ENCODE measurements at places on chromosomes 3 and 15. TPM values are rescaled to one million over a fixed set of nuclear protein-coding genes. Genes with fewer than 3 reads are reported as not detected.
A peak's percentile ranks its signal among the peaks of the same experiment; 100 is the strongest.

- H3K4me3 ChIP-seq = no peak overlapping the region
- no peak overlapping the region for H3K27ac ChIP-seq
- no peaks in the 10 kb centered on the region for H3K27me3 ChIP-seq
These were observed 52.9 kb upstream of the WNT7A start for GRCh38 chr3:13932578-13933295.

- H3K27me3 ChIP-seq = no peaks in the 10 kb centered on the region
- DNase-seq = no peak
- no peaks in the 10 kb centered on the region for H3K4me1 ChIP-seq
- H3K4me3 ChIP-seq = no peak overlapping the region
- no peak overlapping the region for H3K27ac ChIP-seq
These were observed 16.0 kb upstream of the ZBBX start for GRCh38 chr3:167396075-167396474.

AGTR1 gene
- total RNA-seq = 11.2 TPM

DNA sequence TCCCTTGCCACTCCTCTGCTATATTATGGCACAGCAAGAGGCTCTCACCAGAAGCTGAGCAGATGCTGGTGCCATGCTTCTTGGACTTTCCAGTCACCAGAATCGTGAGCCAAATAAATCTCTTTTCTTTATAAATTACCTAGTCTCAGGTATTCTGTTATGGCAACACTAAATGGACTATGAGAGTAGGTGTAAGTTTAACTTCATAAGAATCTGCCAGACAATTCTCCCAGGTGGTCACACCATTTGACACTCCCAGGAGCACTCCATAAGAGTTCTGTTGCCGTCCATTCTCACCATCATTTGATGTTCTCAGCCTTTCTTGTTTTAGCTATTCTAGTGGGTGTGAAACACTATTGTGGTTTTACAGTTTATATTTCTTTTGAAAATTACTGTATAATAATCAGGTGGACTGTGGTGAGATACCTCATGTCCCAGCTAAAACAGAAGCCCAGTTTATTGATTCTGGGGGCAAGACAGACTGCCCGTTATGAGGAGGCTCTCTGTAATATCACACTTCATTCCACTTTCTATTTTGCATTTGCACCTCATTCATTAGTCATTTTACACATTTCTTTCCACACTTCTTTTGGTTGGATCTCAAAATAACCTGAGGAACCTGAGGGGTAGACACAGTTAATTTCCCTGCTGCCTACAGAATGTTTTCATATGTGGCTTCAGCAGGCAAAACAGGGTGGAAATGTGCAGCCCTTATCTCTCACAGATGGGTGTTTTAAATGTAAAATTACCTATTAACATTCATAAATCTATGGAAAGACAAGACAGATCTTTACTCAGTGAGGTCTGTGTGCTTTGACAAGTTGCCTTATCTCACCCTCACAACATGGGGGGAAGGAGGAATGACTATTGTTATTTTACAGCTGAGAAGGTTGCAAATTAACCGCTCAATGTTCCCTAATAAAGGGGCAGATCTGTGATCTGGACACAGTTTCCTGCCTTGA lies 42.1 kb downstream of the CDCP1 start:
- H3K27me3 ChIP-seq = no peaks in the 10 kb centered on the region
- no peak overlapping the region for H3K27ac ChIP-seq
- no peak for DNase-seq

GRCh38 chr3:104279617-104280016 lies 1087.1 kb upstream of the ALCAM start:
- H3K27me3 ChIP-seq = no peaks in the 10 kb centered on the region
- no peaks in the 10 kb centered on the region for H3K36me3 ChIP-seq
- no peak overlapping the region for H3K27ac ChIP-seq
- no peak for DNase-seq

DNA sequence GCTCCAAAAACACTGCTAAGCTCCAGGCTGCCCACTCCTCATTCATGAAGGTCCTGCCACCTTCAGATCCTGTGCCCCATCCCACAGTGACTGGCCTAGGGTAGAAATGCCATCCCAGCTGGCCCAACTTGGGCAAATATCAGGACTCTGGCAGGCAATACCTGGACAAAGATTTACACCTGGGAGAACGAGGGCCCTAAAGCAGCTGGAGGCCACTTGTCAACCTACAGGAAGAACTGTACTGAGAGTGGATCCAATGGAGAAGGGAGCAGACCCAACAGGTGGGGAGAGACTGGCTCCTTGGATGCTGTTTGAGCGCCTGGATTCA lies 57.1 kb upstream of the GATA2 start:
- no peaks in the 10 kb centered on the region for H3K4me1 ChIP-seq
- no peak overlapping the region for H3K4me3 ChIP-seq
- no peak overlapping the region for H3K27ac ChIP-seq
- no peaks in the 10 kb centered on the region for H3K27me3 ChIP-seq
- H3K36me3 ChIP-seq = no peaks in the 10 kb centered on the region

DNA sequence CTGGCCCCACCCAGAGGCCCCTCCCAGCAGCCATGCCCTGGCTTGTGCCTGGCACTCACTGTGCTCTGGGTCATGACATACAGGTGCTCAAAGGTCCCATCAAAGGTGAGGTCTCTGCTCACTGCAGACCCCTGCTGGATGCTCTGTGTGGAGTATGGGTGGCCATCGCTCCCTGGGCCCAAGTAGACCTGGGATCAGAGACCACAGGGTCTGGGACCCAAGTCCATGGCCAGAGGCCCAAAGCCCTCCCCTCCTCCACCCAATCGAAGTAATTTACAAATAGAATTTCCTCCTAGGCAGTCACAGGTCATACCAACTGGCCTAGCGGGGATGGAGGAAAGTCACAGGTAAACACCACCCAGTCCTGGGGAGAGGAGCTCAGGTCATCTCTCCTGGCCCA lies 7.6 kb downstream of the PLXNB1 start:
- H3K4me3 ChIP-seq = no peak overlapping the region
- H3K27me3 ChIP-seq = no peaks in the 10 kb centered on the region
- H3K4me1 ChIP-seq = peaks cover 48% of the 10 kb centered on the region

DNA sequence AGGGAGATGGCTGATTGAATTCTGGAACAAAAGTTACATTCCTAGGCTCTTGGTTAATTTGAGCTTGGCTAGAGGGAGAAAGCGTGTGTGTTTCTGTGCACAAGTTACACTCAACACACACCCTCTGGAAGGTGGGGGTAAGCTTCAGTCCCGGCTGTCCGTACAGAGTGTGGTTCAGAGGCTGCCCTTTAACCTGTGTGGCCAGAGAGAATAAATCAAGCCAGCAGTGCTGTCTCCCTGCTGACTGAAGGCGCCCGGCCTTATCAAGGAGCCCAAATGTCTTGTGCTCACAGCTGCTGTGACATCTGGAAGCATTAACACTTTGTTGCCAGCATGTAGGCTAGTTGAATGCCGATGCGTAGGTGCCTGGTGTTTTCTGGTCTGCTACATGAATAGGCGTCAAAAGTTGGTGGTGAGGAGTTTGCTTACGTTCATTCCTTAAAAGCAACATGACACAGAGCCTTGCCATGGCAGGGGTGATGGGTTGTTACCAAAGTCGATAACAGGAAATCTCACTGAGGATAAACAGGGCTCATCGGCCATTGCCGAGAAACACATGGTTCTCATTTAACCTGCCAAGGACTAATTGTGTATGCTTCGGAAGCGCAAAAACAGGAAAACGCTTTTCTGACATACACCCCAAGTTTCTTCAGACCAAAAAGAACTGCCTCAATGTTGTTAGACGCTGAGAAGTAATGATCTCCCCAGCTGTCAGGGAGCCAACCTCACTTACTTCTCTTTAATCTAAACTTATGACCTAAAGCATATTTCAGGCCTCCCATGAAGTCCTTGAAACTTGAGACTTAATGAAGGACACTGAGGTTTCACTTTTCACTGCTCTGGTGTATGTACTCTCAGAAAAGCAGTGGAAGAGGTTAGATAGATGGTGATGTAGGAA lies 95.8 kb upstream of the CTDSPL start:
- no peaks in the 10 kb centered on the region for H3K27me3 ChIP-seq
- H3K36me3 ChIP-seq = no peaks in the 10 kb centered on the region
- H3K27ac ChIP-seq = peak overlapping the region; percentile 11

GRCh38 chr3:108312656-108313055 lies 16.3 kb downstream of the HHLA2 start:
- no peaks in the 10 kb centered on the region for H3K36me3 ChIP-seq

P2RY12 gene
- total RNA-seq = 0.78 TPM

SUSD5 gene
- 1.8 TPM for total RNA-seq

GRCh38 chr15:63893866-63894661 lies 60.3 kb upstream of the HERC1 start:
- no peak overlapping the region for H3K27ac ChIP-seq
- H3K36me3 ChIP-seq = no peaks in the 10 kb centered on the region
- H3K27me3 ChIP-seq = no peaks in the 10 kb centered on the region
- no peak overlapping the region for H3K4me3 ChIP-seq
- H3K4me1 ChIP-seq = peaks cover 20% of the 10 kb centered on the region
- DNase-seq = no peak

CD200 gene
- 2.6 TPM for total RNA-seq

DNA sequence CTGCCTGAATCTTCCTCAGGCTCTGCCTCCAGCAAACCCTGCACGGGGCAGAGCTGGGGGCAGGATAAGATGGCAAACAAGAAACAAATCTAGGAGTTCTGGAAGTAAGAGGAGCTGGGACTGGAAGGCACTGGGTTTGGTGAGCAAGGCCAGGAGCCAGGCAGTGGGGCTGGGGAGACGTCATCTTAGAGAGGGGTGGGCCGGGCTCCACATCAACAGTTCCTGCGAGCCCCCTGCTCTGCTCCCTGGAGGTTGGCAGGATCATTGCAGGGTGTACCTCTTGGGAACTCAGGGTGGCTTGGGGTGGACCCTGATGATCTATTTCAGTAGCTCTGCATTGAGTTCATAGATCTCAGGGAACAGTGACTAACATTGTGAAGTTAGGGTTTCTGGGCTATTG lies 87.3 kb upstream of the PRR23E start:
- H3K4me1 ChIP-seq = no peaks in the 10 kb centered on the region
- DNase-seq = no peak
- H3K36me3 ChIP-seq = no peaks in the 10 kb centered on the region
- H3K27ac ChIP-seq = no peak overlapping the region
- no peaks in the 10 kb centered on the region for H3K27me3 ChIP-seq

SLC22A13 gene
- total RNA-seq = not detected

LSMEM2 gene
- not detected for total RNA-seq

- H3K27ac ChIP-seq = no peak overlapping the region
- H3K27me3 ChIP-seq = no peaks in the 10 kb centered on the region
- H3K4me3 ChIP-seq = no peak overlapping the region
These were observed 493.9 kb downstream of the NLGN1 start for GRCh38 chr3:173891272-173892100.

BCL2A1 gene
- total RNA-seq = 16.5 TPM

DNA sequence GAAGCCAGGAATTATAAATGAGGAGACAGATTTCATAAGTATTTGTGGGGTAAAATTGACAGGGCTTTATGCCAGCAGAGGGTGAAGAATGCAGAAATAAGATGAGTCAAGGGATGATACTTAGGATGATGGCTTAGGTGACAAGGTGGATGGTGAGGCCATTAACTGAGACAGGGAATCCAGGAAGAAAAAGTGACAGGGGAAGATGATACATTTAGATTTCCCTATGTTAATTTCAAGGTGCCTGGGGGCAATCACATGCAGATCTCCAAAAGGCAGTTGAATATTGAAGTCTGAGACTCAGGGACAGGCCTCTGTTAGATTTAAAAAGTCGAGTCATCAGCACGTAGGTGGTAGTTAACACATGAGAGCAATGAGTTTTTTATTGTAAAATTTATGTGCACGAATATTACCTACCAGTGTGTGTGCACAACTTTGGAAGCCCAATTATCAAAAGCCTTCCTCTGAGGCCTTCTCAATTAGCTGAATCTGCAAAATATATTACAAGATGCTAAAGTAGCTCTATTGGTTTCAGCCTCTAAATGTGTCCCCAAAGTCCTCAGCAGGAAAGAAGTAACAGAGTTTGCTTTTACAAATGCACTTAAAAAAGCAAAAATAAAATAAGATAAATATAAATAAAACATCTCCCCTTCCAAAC lies 67.9 kb upstream of the CHL1 start:
- no peaks in the 10 kb centered on the region for H3K27me3 ChIP-seq
- no peak overlapping the region for H3K4me3 ChIP-seq
- no peak for DNase-seq
- no peak overlapping the region for H3K27ac ChIP-seq

DNA sequence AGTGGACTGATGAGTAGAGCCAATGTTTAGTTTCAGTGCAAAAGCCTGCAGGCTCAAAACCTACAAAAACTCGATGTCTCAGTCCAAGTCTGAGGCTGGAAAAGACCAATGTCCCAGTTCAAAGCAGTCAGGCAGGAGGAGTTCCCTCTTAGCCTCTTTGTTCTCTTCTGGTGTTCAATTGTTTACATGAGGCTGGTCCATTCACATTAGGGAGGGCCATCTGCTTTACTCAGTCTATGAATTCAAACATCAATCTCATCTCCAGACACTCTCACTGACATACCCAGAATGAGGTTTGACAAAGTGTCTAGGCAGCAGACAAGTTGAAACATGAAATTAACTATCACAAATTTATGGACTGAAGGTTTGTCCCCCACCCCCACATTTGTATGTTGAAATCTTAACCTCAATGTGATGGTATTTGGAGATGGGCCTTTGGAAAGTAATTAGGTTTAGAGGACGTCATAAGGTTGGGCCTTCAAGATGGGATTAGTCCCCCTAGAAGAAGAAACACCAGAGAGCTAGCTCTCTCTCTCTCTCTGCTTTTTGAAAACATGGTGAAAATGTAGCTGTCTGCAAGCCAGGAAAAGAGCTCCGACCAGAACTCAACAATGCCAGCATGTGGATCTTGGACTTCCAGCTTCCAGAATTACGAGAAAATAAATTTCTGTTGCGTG lies 438.5 kb upstream of the RGMA start:
- no peak for DNase-seq
- no peaks in the 10 kb centered on the region for H3K4me1 ChIP-seq
- no peaks in the 10 kb centered on the region for H3K36me3 ChIP-seq
- H3K27ac ChIP-seq = no peak overlapping the region
- H3K27me3 ChIP-seq = no peaks in the 10 kb centered on the region

DNA sequence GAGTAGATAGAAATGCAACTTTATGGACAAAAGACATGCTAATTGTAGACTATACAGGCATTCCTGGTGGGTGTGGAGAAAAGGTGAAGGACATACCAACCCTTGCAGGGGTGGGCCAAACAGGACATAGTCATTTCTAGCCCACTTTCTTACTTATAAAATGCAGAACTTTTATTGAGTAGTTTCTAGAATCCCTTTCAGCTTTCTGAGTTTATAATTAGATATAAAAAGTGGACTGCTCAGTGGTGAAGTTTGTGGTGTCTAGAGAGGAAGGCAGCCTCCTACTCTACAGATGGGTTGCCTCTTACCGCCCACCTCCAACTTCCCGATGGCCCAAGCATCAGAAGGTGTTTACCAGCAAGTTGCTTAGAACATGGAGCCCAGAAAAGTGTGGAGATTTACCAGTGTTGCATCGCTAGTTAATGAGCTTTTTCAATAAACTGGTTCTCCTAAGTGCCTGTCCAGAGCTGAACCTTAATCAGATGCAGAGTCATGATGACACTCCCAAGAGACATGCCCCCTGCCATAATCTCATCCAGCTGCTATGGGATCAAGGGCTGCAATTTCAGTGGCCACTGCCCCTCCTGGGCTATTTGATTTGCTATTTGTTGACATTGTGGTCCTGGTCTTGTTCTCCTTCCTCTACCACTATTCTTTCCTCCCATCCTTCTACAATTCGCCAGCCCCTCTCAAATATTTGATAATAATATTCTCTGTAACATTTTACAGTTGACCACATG lies 77.5 kb upstream of the STRIT1 start:
- H3K36me3 ChIP-seq = no peaks in the 10 kb centered on the region
- H3K4me1 ChIP-seq = no peaks in the 10 kb centered on the region
- H3K27ac ChIP-seq = no peak overlapping the region
- no peak overlapping the region for H3K4me3 ChIP-seq
- no peak for DNase-seq
- H3K27me3 ChIP-seq = no peaks in the 10 kb centered on the region
